ENCODE measurements at places on chromosomes 4 and X.
A peak's percentile ranks its signal among the peaks of the same experiment; 100 is the strongest.

DNA sequence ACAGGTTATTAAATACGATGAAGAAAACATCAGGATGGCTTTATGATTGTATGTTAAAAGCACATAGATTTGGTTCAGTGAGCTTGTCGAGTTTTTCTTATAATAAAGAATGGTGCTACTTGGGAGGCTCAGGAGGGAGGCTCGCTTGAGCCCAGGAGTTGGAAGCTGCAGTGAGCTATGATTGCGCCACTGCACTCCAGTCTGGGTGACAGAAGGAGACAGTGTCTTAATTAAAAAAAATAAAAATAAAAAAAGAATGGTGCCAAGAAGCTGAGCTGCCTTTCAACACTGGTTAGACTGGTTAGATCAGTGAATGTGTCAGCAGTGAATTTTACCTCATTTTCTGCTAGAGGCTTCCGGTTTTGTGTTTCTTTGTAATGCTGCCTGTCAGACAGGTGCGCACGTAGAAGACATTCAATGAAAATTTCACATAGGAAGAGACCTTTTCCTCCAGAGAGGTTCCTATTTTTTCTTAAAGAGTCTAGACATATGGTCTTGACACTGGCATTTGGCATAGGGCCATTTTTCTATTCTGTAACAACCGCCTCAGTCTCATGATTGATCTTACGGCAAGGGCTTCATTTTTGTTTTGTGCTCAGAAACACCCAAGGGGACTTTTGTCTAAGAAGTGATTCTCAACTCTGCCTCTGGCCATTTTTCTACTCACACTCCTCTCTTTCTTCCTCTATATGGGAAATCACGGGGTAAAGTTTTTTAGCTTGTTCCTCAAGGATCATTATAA lies 15.0 kb upstream of the ARSF start:
- peak; percentile 1 for DNase-seq

GRCh38 chrX:105464618-105465017 lies 244.1 kb upstream of the TEX13A start:
- DNase-seq: no peak

- DNase-seq: peak; percentile 1
These were observed 52.5 kb downstream of the LINC00632 start for GRCh38 chrX:140762061-140762460.

DNA sequence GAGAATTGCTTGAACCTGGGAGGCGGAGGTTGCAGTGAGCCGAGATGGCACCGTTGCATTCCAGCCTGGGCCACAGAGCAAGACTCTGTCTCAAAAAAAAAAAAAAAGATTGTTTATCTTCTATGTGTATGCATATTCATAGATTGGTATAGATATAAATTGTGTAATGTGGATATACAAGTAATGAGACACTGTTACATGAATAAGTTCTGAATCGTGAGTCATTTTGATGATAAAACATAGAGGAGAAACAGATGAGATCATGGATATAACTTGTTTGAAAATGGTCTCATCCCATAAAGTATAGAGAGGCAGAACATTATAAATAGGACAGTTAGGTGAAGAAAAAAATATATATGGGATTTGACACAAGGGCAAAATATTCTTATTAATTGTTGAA lies 628.0 kb downstream of the IL1RAPL1 start:
- no peak for DNase-seq

DNA sequence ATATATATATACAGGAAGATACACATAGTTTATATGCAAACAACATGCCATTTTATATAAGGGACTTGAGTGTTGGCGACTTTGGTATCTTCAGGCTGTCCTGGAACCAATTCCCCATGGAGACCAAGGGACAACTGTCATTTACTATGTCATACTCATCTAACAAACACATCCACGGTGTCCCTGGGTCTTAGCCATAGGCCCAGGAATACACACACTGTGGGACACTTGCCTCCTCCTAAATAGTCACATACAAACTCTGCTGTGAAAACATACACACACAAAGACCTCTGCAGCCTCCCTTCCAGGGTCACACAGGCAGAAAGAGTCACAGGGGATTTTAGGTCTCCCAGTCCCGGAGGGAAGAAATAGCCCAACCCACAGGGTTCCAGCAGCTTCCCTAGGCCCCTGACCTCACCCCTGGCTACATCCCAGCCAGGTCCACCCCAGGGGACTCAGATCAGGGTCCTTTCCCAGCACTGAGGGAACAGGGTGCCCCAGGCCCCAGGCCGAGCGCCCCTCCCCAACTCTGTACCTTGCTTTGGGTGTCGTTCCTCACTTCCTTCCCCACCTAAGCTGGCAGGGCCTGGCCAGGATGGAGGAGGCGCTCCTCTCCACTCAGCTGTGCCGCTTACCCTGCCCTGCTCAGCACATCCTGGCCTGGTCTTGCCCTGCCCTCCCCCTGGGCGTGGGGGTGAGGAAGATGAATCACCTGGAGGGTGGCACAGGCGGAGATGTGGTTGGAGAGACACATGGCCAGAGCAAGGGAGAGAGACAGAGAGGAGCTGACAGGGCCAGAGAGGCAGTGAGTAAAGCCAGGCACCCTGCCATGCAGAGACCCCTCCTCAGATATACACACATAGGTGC lies 21.8 kb downstream of the FGD1 start:
- no peak for DNase-seq

- no peak for DNase-seq
These were observed 4.6 kb upstream of the RS1 start for GRCh38 chrX:18676470-18676869.

DNA sequence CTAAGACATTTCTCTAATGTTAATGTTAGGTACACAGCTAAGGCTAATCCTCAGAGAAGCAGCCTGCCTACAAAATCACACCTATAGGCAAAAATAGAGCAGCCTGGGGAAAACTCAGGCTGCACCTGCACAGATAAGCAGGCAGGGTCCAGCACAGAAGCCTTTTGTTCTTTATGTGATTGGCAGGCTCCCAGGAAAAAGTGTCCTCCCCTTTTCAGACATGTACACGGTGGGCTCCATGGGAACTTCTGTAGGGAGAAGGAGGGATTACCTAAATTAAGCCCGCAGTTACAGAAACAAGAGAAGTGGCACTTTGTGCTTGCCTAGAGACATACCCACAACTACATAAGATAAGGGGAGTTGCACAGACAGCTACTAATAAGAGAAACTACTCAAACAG lies 4.0 kb upstream of the HSPA4L start:
- no peak for DNase-seq

DNA sequence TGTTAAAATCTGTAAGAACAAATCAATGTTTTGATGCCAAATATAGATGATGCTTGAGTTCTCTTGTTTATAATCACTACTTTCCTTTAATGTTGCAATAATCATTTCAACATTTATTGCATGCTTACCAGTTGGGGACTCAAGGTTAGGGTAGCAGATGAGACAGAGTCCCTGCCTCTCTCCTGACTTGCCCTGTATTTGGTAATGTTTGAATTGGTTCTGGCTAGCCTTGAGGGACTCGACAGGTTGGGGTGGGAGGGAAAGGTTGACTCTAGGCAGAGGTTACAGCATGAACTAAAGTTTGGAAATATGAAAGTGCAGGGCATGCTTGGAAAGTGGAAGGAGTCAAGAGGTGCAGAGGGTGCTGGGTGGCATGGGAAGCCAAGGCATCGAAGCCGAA lies 2.0 kb downstream of the SEC24B start:
- no peak for DNase-seq

DNA sequence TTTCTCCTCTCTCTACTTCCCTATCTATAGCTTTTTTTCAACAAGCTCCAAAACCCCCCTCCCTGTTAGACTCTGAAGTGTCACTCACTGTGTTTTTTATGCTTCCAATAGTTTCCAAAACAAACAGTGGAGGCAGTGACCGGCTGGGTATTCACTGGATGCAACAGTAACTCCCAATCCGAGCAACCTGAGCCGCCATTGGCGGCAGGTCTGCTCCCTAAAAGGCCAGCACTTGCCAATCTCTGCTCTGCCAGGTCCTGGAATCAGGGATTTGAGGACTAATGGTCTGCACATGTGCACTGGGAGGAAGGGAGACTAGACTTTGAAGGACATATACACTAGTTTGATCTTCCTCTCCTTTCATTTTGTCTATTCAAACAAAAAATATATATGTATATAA lies 7.1 kb downstream of the TBX22 start:
- DNase-seq: no peak

DNA sequence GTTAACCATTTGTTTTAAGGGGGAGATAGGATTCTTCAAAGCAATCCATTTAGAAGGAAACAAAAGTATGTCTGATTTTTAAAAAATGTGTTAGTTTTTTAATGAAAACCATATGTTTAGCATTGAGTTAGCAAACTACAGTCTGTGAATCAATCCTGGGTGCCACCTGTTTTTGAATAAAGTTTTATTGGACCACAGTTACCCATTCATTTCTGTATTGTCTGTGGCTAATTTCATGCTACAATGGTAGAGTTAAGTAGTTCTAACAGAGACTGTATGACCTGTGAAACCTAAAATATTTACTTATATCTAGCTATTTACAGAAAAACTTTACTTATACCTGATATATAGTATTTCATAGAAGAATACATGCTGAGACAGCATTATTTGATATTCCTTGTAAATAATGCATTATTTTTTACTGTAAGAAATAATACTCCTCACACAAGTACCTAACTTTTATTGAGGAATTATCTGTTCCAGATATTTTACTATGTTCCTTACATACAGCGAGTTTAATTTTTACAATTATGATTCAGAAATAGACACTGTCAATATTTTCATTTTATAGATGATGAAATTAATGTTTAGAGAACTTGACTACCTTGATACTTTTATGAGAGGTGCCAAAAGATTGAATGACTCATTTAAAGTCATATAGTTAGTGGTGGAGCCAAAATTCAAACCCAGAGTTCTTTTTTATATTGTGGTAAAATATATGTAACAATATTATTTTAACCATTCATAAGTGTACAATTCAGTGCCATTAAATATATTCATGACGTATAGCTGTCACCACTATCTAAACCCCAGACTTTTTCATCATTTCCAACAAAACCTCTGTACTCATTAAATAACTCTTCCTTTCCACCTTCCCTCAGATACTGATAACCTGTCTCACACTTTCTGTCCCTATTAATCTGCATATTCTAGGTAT lies 122.0 kb downstream of the GLUD2 start:
- no peak for DNase-seq

DNA sequence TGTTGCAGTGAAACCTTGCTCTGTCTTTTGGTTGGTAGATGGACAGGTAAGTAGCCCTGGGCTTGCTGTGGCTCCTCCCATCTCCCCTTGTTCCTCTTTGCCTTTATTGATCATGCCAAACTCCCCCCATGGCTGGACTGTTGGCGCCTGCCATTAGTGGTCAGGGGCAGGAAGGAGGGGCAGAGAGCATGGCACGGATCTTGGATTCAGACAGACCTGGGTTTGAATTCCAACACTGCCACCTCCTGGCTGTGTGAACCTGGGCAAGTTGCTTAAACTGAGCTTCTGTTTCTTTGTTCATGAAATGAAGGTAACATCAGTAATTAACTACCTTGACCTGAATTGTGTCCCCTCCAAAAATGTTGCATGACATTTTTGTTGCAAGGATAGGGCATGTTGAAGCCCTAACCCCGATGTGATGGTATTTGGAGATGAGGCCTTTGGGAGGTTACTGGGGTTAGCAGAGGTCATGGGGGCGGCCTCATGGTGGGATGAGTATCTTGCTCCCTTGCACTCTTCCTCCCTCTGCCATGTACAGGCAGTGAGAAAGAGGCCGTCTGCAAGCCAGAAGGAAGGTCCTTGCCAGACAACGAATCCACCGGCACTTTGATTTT lies 6.0 kb downstream of the SLC2A9 start:
- peak; percentile 35 for DNase-seq

- no peak for DNase-seq
These were observed 51.4 kb upstream of the LRAT start for GRCh38 chr4:154692304-154692818.

DNA sequence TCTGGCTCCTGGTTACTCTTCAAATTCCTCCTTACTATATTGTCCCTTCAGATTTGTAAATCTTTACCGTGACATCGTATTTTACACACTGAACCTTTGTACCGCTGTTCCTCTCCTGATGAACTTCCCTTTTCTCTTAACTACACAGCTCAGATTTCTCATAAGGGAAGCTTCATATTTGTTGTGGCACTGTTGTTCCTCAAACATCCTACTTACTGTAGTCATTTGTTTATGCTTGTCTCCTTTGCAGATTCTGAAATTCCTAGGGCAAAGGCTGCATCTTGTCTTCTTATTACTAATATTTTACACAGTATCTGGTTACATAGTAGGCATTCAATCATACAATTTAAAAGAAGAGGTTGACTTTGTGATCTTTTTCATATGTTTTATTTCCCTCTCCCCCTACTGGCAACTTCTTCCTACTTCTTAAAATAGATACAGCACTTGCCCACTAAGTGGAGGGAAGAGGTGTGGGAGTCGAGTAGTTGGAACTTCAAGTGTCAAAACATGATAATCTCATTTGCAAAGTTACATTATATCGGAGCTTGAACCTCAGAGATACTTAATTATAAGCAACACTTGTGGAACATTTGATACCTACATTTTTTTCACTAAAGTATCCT lies 50.0 kb downstream of the TET2 start:
- DNase-seq: no peak

DNA sequence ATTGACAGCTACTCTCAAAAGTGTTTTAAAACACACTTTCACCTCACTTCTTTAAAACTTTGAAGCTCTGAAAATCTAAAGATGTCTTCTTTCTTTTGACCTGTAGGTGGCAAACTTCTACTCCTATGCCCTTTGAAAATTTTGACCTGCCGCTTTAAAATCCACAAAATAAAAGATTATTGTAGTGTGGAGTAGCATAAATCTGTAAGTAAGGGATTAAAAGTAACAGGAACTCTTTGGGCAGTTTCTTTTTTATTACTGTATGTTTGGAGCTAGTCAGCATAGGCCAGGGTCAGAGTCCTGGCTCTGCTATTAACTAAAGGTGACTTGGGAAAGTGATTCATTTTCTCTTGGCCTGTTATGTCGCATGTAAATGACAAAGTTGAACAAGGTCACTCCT lies 25.5 kb downstream of the BBS12 start:
- DNase-seq: peak; percentile 69

DNA sequence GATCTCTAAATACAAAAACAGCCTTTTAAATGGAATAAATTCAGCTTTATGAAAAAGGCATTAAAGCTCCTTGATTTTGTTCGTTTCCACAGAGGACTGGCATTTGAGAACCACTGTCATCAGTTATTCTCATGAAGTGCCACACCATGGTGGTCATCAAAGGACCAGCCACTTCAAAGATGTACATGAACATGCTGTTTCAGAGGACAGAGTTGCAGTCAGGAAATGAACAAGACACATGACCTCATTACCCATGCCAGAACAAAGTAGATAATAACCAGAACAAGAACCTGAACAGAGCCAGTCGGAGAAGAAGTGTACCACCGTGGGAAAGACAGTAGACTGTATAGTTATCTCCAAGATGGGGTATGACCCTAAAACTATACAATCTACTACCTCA lies 122.7 kb upstream of the HSD17B10 start:
- DNase-seq: no peak

DNA sequence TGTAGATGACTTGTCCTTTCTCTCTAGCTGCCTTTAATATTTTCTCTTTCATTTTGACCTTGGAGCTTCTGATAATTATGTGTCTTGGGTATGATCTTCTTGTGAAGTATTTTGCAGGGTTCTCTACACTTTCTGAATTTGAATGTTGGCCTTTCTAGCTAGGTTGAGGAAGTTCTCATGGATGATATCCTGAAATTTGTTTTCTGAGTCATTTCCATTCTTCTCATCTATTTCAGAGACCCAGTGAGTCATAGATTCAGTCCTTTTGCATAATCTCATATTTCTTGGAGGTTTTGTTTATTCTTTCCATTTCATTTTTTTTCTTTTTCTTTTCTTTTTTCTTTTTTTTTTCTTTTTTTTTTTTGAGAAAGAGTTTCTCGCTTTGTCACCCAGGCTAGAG lies 585.7 kb upstream of the PABPC4L start:
- DNase-seq: no peak

- no peak for DNase-seq
These were observed 26.5 kb upstream of the DGKK start for GRCh38 chrX:50497114-50497513.
